ENCODE measurements at places on chromosomes 1 and 21. TPM values are rescaled to one million over a fixed set of nuclear protein-coding genes. Genes with fewer than 3 reads are reported as not detected.

The LAD1 gene
- not detected for polyA plus RNA-seq

The ACTN2 gene
- polyA plus RNA-seq = 0.10 TPM

The ANGPTL3 gene
- polyA plus RNA-seq = not detected

The CCT8 gene
- polyA plus RNA-seq = 105 TPM

The RIPPLY3 gene
- polyA plus RNA-seq = 0.03 TPM

The RAVER2 gene
- 10.0 TPM for polyA plus RNA-seq

The RGS21 gene
- polyA plus RNA-seq = not detected

The C1orf159 gene
- 10.1 TPM for polyA plus RNA-seq

The PGLYRP3 gene
- polyA plus RNA-seq = not detected

The RHEX gene
- polyA plus RNA-seq = not detected

The HENMT1 gene
- 0.03 TPM for polyA plus RNA-seq

The PLEKHA6 gene
- polyA plus RNA-seq = 3.1 TPM

The HYI gene
- polyA plus RNA-seq = 6.8 TPM

The ZNF496 gene
- 23.2 TPM for polyA plus RNA-seq

The POTED gene
- not detected for polyA plus RNA-seq

The TFF3 gene
- polyA plus RNA-seq = not detected

The TMEM61 gene
- polyA plus RNA-seq = not detected

The PTPRF gene
- 67.6 TPM for polyA plus RNA-seq

The TRNP1 gene
- 11.6 TPM for polyA plus RNA-seq

The ZNF683 gene
- not detected for polyA plus RNA-seq

- DNase-seq = no peak
Measured at GRCh38 chr1:2187619-2188018, 7.0 kb downstream of the FAAP20 start.

GRCh38 chr1:42784946-42785693 is at the start of gene TMEM269:
TSS of gene TMEM269 (plus strand) at chr1:42784991. CDS start at chr1:42789894, 4,903 bp downstream.
- DNase-seq = peak; percentile 27

- no peak for DNase-seq
Measured at GRCh38 chr1:159705251-159705903, 9.0 kb downstream of the CRP start.

- no peak for DNase-seq
Measured at GRCh38 chr1:3084154-3084553, 15.2 kb downstream of the PRDM16 start.

- peak; percentile 93 for DNase-seq
Measured at GRCh38 chr21:17512253-17513213, at the start of gene CXADR. TSS of gene CXADR (plus strand) at chr21:17513043. CDS start at chr21:17513130, 87 bp downstream.

DNA sequence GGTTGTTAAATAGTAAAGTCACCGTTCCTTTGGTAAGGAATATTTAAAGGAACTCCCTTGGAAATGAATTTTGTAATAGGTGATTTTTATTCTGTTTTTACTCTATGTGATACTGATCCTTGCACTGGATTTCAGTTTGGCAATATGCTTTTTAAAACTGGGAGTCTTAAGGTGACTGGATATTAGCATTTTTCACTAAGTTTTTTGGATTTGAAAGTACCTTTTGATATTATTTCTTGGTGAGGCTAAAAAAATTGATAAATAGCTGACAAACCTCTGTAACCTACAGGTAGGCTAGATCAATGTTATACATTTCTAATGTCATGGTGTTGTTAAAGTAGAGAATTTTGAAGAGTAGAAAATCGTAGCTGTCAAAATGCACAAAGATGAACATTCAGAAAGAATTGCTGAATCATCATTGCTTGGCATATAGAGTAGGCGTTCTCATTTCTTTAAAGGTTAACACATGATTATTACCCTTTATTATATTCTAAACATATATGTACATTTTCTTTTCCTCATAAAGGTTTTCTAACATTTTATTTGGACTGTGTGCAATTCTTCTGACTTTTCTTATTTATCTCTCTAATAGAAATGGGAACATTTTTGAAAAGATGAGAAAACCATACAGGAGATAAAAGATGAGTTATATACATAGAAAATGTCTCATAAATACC is 1.5 kb upstream of the DNAJB4 start:
- no peak for DNase-seq

GRCh38 chr1:168455764-168456163 is 88.0 kb downstream of the XCL2 start:
- no peak for DNase-seq

GRCh38 chr1:23111600-23112535 is 56.8 kb downstream of the LUZP1 start:
- no peak for DNase-seq

DNA sequence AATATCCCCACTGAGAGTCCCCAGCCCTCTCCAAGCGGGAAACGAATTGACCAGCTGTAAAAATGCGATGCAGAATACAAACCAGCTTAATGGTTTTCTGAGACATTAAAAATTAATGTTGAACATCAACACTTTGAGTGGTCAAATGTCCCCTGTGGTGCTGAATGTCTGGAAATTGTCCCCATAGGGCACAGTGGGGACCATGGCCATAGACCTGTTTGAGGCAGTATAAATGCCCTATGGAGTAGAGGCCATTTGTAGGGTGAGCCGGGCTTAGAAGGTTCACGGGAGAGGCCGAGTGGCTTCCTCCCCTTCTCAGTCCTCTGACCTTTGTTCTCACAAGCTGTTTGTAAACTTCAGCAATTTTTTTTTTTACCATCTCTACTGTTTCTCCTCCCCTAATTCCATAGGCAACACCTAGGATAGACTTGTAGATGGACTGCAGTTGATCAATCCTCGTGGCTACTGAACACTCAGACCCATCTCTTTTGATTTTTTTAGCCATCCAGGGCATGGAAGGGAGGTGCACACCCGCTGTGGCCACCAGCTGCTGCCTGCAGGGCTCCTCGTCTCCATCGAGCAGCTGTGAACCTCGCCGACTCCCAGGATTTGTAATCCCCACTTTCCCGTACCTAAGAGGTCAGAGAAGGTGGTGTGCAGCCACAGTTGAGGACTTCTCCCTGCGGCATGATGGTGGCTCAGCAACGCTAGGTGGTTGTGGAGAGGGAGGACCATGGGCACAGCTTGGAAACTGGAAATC is 41.0 kb downstream of the KAZN start:
- DNase-seq = no peak

- no peak for DNase-seq
Measured at GRCh38 chr1:152983743-152984142, at the start of gene SPRR1A. TSS of gene SPRR1A (plus strand) at chr1:152984081. CDS start at chr1:152985231, 1,150 bp downstream.

GRCh38 chr1:33321178-33321577 is 280 bp upstream of the A3GALT2 start:
- DNase-seq = no peak

- DNase-seq = no peak
Measured at GRCh38 chr1:46517932-46518498, 28.4 kb downstream of the DMBX1 start.

- no peak for DNase-seq
Measured at GRCh38 chr1:184608581-184608980, 146.1 kb downstream of the EDEM3 start.

DNA sequence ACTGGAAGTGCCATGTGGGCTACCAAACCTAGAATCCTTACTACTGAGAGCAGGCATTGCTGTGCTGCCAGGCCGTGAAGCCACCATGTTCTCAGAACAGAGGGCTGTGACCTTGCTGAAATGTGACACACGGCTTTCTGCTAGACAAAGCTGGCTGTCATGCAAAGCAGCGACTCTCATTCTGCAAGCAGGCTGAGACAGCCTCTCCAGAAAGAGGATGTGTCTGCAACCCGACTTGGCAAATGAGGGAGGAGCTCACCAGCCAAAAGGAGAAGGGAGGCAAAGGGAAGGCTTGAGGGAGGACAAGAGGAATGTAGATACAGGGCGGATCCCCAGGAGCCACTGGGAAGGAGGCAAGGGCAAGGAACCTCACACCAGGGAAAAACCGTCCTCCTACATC is 85.7 kb upstream of the KRTAP19-8 start:
- DNase-seq = no peak

DNA sequence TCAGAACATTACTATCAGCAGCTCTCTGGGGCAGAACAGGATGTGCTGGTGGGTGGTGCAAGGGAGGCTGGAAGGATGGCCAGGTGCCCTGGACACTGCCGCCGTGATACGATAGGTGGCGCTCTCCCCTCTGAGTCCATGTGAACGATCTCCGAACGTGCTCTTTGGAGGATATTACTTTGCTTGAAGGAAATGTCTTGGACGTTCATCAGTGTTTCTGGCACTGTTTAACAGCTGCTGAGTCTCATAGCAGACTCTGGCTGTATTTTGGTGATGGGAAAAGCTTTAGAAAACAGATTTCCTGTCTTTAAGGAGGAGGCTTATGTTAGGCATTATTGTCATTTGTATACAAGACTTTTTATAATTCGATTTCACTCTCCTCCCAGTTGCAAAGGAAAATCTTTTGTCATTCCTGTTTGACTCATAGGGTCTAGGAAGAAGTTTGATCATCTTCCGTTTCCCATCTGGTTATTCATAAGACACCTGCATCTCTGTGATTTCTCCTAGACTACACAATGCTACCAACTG is 386.2 kb upstream of the ADGRL2 start:
- DNase-seq = peak; percentile 31

- no peak for DNase-seq
Measured at GRCh38 chr1:207219979-207220889, 101.2 kb upstream of the CD55 start.

DNA sequence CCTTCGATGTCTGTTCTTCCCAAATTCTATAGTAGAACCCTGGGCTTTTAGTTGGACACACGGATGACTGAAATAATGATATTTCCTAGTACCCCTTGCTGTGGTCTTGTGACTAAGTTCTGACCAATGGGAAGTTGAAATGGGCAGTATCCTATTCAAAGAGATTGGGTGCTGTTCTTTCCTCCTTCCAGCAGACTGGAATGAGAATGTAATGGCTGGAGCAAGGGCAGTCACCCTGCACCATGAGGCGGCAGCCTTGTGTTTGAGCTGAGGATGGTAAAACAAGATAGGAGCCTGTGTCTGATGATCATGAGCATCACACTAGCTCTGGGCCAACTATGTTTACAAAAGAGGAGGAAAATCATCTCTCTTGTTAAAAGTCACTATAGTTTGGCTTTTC is 5.1 kb upstream of the SRM start:
- DNase-seq = no peak

- DNase-seq = no peak
Measured at GRCh38 chr21:33684923-33685560, 42.7 kb downstream of the ITSN1 start.

GRCh38 chr1:966704-967300 is 520 bp downstream of the PLEKHN1 start:
- no peak for DNase-seq

- DNase-seq = no peak
Measured at GRCh38 chr1:43383449-43383848, 6.2 kb downstream of the MED8 start.

DNA sequence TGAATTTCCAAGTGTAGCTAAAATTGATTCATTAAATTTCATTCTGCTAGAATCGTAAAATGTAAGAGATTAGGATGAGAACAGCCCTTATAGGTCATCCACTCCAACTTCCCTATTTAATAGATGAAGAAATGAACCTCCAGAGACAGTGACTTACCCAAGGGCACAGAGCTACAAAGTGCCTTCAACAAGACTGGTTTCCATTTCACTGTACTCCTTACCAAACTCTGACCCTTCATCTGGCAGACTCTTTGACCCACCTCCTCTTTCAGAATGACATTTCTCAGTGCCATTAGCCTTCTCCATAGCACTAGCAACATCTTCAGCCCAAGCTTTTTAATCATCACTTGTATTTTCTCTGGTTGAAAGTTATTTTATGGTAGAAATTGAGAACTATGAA is 161.3 kb downstream of the NEK7 start:
- no peak for DNase-seq

GRCh38 chr1:221704306-221704705 is 37.6 kb downstream of the DUSP10 start:
- DNase-seq = no peak

DNA sequence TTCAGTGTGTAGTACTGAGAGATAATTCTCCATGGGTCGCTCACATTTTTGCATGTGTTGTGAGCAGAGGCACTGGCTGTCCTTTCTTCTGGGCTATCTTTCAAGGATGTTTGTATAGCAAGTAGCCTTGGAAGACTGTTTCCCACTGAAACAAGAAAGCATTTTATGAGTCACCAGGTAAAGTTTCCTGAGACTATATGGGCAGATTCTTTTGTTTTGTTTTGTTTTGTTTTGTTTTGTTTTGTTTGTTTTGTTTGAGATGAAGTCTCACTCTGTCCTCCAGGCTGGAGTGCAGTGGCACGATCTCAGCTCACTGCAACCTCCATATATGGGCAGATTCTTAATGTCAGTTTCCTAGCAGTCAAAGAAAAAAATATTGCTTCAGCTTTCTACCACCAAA is 912.6 kb downstream of the TTLL7 start:
- no peak for DNase-seq

- DNase-seq = no peak
Measured at GRCh38 chr1:158391099-158391498, 8.2 kb downstream of the OR10T2 start.

DNA sequence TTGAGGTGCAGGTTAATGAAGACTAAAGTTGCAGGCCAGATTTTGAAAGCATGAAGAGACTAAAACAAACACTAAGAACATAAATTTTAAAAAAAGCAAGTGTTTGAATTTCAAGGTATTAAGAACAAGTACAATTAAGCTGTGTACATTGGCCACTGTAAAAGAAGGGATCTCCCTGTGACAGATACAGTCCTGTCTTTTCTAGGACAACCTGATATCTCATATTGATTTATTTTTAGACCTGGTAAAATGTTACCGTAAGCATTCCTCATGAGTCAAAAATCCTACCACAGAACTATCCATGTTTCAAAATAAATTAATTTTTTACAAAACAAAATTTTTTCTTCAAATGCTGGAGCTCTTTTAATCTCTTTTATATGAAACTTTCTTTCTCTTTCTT is 39.4 kb downstream of the SLC22A15 start:
- DNase-seq = no peak

GRCh38 chr1:168631671-168632400 is 55.4 kb downstream of the XCL1 start:
- DNase-seq = no peak

- DNase-seq = no peak
Measured at GRCh38 chr1:216765346-216766300, 42.4 kb upstream of the ESRRG start.

GRCh38 chr1:200442537-200443156 is 32.8 kb upstream of the ZNF281 start:
- DNase-seq = no peak

DNA sequence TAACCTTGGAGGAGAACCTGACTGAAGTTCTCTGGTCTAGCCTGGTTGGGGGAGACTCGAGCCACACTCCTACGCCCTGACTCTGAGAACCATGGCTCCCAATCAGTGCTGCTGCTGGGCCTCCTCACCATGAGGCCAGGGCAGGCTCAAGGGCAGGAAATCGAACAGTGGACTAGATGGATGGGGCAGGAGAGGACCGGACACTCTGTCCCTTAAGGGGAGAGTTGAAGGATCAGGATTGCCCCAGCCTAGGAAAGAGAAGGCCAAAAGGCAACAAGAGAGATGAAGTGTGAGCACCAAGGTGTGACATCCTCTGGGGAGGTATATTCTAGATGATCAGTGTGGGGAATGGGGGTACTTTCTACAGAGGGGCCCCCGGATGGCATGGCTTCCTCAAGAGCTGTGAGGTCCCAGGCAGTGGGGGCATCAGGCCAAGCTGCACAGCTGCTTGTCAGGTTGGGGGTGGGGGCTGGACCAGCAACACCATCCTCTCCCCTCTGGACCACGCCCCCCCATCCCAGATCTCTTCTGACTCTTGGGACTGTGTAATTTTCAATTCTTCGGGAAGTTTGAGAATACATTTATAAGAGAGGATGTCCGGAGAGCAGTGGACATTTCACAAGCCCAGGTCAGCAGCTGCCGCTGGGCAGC is 34.0 kb downstream of the MX1 start:
- DNase-seq = no peak
